Stimulated activated CD4-positive, alpha-beta T cell treated with anti-CD3 and anti-CD28 coated beads, Interleukin-15, amount 100 ng/mL, for 24 hours (primary cell): ENCODE measurements at places on chromosomes 1 and 21.

DNA sequence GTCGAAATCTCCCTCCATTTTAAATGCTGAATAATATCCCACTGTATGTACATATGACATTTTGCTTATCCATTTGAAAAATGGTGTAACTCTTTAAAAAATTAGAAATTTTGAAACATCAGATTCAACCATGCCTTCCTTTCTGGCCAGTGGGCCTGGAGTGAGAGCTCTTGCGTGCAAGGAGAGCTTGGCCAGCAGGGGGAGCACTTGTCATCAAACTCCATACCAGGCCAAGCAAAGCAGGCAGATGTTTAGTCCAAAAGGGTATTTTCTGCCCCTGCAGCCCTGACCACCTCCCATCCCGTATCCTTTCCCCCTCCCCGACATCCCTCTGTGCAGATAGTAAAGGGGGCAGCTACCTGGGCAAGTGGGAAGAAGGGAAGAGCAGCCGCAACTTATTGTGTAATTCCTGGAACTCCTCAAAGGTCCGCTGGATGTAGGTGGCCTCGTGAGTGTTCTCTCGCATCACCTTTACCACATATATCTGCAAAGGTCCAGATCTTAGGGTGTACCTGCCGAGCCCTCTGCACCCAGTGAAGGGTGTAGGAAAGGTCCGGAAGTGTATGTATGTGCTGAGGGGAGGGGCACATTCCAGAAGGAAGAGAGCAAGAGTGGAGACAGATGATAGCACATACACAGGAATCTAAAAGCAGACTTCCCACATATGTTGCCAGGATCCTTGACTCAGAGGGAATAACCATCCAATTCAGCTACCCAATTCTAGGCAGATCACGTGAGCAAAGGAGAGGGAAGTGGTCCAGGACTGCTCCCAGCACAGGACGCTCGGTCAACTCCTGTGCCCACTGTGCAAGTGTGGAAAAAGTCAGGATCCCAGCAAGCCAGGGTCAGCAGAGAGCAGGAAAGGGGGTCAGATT lies 19.9 kb upstream of the PPP1R15B start:
- DNase-seq: peak; percentile 88

DNA sequence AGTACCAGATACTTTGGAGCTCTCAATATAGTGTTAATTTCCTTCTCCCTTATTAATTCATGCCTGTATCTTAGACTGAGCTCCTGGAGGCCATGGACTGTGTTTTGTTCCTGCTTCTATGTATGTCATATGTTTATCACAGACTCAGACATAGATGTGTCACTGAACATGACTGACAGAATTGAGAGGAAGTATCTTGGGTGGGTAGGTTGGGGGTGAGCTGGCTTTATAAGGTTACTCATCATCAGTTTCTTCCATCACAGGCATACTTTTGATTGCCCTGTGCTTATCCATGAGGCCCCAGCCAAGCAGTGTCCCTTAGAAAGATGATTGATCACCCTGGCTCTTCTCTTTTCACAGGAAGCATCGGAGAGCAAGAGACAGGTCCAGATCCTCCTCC lies 5.6 kb upstream of the SH3D21 start:
- DNase-seq: peak; percentile 31

DNA sequence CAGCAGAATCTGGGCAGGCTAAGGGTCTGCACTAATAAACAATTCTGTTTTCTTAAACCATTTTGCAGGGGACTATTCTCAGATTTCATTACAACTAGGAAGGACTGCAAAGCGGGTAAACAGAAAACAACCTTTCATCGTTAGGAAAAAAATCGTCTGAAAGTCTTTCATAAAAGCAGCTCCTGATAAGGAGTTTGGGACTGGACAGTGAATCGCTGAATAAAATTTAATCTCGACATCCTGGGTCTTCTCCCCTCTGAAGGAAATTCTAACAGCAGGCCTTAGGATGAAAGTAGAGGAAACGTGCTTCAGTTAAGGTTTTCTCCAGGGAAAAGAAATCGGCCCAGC lies 471 bp upstream of the MTF2 start:
- DNase-seq: no peak

DNA sequence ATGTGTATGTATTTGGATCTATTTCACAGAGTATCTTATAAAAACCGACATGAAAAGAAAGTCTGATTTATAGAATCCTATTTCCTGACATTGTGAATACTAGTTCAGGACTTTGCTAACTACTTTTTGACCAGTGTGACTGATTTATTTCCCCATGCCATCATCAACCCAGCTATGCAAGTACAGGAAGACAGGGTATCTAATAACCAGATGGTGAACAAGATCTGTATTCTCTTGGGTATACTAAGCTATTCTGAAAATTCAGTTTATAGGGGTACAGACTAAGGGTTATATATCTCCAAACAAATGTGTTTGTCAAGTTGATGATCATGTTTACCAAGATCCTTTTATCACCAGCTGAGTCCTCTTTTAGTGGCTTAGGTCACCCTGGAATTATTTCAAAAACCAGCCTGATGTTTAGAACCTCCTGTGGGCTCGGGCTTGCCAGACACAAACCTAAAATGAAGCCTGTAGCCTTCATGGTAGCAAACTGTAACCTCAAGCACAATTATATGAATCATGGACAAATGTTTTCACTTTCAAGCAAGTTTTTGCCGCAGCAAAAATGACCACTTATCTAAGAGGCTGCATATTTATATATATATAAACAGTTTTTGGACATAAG lies 185.1 kb downstream of the FGGY start:
- DNase-seq: no peak

- no peak for DNase-seq
Observed at GRCh38 chr1:44812822-44813543, 4.7 kb downstream of the BTBD19 start.

DNA sequence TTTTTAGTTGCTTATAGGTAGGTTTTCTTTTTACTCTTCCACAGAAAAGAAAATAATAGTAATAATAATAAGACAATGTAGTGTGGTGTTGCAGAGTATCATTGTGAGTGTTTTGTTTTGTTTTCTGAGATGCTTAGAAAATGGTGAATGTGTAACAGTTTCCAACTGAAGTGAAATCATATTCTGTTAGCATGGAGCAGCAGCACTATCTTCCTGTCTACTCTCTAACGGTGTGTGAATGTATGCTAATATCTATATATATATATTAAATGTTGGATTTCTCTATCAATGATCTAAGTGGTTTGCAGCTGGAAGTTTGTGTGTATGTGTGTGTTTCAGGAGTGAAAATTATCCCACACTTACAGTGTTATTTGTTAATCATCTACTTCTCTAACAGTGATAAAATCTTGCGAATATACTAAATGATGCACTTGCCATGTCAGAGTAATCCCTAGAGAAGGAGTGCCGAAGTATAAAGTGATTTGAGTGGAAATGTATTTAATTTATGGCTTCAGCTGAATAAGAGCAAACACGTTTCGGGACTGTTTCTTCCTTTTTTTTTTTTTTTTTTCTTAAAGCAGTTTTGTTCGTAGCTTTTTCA lies 377 bp downstream of the SAMD13 start:
- DNase-seq: no peak

DNA sequence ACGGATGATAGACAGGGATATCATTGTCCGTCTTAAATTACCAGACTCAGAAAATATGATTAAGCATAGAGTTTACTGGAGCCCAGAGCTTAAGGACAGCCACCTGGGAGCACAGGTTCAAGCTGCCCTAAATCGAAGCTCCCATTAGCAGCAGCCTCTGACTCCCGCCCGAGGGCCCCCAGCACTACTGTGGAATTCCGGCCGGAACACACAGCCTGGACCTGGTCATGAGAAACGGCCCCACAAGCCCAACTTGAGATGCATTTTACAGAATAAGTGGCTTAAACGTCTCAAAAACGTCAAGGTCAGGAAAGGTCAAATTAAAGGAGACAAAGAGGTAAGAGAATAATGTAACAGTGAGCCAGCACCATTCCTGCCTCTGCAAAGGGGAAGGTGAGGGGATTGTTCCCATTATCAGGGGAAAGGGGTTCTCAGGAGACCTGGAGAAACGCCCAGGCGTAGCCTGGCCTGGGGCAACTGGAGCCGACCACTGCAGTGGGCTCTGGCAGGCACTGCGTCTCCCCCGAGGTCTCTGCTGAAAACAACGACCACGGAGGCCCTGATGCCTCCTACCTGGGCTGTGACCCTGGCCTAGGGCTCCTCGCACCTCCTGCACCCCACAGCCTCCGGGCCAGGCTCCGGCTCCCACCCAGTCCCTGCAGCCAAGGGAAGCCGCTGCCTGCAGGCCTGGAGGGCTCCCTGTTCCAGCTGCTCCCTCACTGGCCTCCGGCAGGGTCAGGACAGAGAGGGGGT lies 11.5 kb upstream of the COL6A1 start:
- no peak for DNase-seq

GRCh38 chr1:226110249-226111097 lies 48.0 kb downstream of the H3-3A start:
- DNase-seq: peak; percentile 79

GRCh38 chr1:23966973-23967493 lies 7.4 kb downstream of the PNRC2 start:
- no peak for DNase-seq

DNA sequence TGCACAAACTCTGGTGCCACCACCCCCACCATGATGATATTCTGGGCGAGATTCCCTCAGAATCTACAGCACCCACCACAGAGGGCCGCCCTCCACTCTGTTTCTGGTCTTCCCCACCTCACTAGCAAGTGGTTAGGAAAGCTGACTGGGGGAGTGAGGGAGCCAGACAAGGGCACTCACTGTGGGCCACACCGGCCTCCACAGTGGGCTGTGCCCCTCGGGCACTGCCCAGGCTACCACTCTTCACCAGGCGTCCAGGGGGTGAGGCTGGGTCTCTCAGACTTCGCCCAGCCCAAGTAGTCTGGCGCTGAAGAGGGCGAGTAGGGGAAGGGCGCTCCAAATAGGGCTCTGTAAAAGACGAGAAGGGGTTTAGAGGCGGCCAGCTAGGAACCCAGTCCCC lies 11.2 kb upstream of the GATAD2B start:
- no peak for DNase-seq
